HuH-7.5 (cell line): ENCODE measurements at places on chromosomes 12 and 14.
A peak's percentile ranks its signal among the peaks of the same experiment; 100 is the strongest.

- DNase-seq: peak; percentile 98
These were observed at the start of gene TEDC1 for GRCh38 chr14:105490572-105491365. TSS of gene TEDC1 (plus strand) at chr14:105491246. CDS start at chr14:105491376, 130 bp downstream.

- no peak for DNase-seq
These were observed 261.4 kb upstream of the NPAS3 start for GRCh38 chr14:32677129-32677780.

- DNase-seq: no peak
These were observed 61.2 kb upstream of the SRSF5 start for GRCh38 chr14:69705706-69706105.

GRCh38 chr12:2291182-2291832 is 238.5 kb downstream of the CACNA1C start:
- DNase-seq: peak; percentile 72

GRCh38 chr12:121190523-121191031 is 19.4 kb upstream of the P2RX4 start:
- no peak for DNase-seq

DNA sequence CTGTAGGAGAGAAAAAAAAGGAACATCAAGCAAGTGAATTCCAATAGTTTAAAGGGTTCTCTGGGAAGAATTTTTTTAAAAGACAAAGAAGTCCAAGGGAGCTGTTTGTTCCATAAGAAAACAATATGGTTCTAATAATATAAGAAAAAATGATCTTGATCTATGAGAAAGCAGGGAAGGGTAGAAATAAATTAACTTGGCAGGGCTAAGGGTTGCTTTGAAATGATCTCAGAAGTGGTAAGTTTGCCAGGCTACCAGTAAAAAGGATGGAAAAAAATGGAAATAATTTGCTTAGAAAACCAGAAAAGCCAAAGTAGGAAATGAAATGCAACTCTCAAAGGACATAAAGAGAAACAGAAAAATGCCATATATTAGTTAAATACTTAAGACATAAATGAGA is 41.7 kb upstream of the EMP1 start:
- DNase-seq: no peak

GRCh38 chr12:124592481-124593160 is 25.2 kb upstream of the NCOR2 start:
- DNase-seq: no peak

DNA sequence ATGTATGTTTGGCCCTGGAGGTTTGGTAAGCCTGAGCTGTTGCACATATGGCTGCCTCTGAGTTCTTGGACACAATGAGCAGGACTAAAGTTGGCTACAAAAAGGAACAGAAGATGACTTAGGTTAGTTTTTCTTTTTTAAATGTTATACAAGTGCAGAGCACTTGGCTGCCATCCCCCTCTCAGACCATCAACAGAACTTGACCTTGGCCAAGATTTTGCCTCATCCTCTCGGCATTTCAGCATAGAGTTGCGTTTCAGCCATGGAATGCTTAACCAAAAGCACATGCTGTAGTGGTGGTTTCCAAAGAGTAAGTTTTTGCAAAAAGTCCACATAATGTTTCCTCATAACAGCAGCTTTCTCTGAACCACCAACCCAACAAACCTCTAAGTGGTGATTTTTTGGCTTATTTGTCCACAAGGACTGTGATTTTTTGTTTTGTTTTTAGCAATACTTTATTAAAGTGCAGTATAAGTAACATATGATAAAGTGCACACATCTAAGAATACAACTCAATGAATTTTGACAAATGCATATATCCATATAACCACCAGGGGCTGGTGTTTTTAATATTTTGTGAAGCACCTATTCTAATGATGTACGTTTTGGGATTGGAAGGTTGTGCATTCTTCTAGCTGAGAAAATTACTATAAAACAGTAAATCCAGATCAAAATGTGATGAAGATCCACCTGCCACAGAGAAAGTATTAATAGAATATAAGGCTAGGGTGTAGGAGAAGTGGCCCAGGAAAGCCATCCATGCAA is 12.1 kb upstream of the GALNT16 start:
- DNase-seq: no peak

GRCh38 chr12:75489613-75490210 is 9.2 kb downstream of the GLIPR1 start:
- no peak for DNase-seq

DNA sequence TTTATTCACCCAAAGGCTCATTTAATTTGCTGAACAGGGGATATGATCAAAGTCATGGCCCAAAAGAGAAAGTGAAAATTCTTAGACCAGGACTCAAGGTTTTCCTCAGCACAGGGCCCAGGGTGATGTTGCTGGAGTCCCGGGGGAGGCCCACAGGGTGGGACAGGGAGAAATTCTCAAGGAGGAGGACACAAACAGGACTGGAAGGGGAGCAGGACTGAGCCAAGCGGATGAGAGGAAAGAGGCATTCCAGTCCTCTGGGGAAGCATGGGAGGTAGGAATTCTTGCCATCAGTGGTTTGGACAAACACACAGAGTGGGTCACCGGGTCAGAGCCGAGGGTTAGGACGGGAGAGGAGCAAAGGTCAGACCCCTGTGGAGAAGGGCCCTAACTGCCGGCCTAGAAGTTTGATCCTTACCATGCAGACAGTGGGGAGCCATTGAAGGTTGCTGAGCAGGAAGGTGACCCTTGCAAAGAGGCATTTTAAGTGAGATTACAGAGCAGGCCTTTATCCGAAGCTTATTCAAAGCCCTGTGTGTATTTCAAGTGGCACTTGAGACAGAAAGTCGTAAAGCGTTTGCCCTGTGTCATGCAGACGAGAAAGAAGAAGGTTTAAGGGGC is 68.4 kb upstream of the PTGR2 start:
- DNase-seq: peak; percentile 48

- DNase-seq: no peak
These were observed 47.9 kb downstream of the GALC start for GRCh38 chr14:87944987-87945604.

GRCh38 chr14:36835128-36835527 is 173.5 kb downstream of the PAX9 start:
- DNase-seq: no peak

GRCh38 chr12:98533723-98534251 is 18.4 kb downstream of the TMPO start:
- no peak for DNase-seq

DNA sequence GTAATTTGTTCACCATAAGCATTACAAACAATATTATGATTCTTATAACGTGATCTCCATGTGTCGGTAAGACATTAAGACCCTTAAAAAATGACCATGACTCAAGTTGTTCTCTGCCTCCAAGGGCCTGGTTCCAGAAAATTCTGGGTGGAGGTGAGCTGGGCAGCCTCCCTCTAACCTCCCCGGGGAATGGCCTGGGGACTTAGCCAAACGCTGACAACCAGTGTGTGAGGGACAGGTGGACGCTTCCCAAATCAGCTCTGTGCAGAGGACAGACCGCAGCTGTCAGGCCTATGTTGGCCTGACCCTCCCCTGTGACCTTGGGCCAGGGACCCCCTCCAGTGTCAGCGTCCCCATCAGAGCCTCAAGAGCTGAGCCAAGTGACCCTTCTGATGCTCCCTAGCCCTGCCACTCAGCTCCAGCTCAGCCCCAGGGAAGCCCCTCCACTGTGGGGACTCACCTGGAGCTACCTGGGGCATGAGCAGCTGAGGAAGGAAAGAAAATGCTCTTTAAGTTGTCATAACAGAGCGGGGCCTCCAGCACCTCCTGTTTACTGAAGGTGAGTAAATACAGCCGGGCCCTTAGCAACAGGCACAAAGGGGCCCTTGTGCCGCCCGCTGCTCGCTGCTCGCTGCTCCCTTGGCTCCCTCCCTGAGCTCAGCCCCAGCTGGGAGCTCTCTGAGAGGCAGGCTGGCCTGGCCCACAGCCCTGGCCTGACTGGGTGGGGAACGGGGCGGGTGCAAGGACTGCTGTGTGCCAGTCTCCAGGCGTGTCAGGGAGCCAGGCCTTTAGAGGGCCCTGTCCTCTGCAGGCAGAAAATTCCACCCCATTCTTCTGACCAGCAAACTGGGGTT is 116.6 kb downstream of the CALM1 start:
- DNase-seq: peak; percentile 90

GRCh38 chr12:77914081-77914488 is 83.4 kb downstream of the NAV3 start:
- no peak for DNase-seq

- no peak for DNase-seq
These were observed 15.9 kb upstream of the FZD10 start for GRCh38 chr12:130146176-130146931.

DNA sequence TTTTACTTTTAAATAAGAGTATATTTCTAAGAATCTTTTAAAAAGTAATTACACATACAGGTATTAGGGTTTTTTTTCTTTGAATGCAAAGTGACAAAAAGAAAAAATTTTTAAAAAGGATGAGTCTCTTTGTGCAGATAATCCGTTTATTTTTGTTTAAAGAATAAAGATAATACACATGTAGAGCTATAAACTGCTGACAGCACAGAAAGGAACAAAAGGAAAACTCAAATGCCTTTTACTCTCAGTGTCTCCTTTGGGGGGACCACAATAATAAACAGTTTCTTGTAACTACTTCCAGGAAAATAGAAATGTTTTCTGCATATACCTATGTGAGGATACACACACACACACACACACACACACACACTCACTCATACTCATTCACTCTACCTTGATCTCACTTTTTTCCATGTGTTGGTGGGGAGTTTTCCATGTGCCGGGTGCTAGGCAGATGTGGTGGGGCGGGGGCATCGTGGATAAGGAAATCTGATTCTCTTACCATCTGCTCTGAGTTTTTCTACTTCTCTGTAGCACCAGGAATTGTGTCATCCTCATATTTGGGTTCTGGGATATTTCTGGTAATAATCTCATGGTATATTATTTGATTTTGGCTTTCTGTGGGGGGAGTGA is 58.1 kb downstream of the KCTD10 start:
- DNase-seq: no peak

GRCh38 chr12:114266536-114266935 is 139.4 kb downstream of the TBX5 start:
- DNase-seq: no peak

DNA sequence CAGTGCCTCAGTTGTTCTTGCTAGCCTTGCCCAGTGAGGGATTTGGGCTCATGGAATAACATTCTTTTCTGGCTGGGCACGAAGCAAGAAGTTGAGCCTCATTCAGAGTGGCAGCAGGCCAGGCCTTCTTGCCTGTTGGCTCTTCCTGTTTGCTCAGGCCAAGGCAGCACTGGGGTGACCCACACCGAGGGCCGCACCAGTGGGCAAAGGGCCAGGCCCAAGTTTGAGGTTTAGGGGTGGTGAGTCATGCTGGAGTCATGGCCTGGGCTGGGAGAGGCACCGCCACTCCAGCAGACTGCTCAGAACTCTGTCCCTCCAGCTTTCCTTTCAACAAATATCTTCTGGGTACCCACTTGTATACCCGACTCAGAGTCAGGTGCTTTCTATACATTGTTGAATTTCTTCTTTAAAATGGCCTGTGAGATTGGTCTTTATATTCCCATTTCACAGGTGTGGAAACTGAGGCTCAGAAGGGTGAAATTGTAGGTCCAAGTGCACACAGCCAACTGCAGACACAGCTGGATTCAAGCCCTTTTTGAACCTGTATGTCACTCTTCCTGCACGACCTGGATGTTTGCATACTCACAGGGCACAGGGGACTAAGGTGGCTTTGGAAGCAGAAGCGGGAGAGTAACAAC is 279.4 kb downstream of the FOXN3 start:
- DNase-seq: no peak

DNA sequence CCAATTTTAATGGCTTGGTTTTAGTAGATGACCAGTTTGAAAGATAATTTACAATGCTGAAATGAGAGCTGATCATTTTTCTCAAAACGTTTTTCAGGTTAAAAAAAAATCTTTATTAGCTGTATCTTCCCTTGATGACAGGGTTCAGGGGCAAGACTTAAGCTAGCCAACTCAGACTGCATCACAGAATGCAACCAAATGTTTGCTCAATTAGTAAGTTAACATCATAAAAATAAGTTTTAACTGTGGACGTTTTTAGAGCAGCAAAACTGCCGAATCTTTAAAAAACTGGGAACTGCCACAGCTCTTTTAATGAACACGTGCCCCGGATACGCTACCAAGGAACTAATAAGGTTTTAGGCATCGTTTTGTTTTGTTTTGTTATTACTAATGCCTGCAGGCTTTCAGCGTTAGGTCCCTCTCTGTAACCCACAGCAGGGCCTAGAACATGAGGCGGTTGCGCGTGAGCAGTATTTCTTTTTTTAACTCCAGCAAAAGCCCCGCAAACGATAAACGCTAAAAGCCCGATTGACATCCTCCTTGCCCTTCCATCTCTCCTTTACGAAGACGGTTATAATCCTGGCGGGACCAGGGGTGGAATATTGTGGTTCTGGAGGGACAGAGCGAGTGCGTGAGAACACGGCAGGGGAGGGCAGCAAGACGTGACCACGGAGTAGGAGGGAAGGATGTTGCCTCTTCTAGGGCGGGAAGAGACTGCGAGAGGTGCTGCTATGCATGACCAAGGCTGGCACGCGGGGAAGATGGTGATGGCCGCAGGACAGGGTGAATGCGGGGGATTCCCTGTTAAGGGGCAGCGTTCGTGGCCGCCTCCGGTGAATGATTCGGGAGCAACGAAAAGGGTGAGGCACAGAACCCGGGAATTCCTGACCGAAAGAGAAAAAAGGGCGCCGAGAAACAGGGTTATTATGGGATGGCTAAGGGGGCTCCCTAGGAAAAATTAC is 652 bp downstream of the SUPT16H start:
- DNase-seq: peak; percentile 15

DNA sequence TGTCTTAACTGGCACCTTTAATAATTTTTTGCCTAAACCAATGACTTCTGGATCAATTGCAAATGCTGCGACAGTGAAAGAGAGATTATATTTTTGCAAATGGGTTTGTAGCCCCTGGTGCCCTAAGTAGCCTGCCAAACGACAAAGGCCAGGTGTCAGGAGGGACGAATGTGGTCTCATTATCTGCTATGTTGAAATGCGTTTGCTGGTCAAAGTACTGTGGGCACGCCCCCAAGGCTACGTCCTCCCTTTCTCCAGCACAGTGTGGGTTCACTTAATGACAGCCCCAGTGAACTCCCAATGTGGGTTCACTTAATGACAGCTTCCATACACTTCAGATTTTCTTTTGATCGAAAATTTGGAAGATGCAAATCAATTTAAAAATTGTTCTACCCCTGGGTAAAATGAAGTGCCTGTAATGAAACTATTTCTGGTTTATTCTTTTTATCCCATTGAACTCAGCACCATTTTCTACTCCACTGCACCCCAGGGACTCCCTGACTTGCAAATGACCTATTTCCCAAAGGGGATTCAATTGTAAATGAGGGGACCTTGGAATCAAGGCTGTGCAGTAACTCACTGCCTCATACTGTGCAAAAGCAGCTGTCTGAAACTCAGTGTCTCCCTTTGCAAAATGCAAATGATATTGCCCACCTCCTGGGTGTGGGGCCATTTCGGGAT is 1.4 kb downstream of the SERPINA11 start:
- no peak for DNase-seq

GRCh38 chr12:42789808-42790760 is 200.5 kb upstream of the PRICKLE1 start:
- no peak for DNase-seq

GRCh38 chr12:124495194-124495983 is 72.0 kb downstream of the NCOR2 start:
- DNase-seq: no peak
